ENCODE measurements at places on chromosomes 2 and 18.

DNA sequence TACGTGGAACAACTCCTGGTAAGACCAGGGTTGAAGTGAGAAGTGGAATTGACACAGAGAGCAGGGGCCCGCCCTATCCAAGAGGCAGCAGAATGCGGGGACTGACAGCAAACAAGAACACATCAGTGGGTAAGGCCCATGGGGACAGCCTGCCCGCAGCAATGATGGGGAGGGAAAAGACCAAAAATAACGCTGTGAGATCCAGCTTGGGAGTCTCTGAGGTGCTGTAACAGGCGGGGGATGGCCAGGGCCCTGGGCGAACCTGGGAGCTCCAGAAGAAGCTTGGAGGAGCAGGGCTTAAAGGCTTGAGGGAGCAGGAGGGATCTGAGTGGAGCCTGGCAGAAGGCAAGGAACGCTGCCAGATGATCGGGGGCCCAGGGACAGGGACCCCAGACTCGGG lies 173.4 kb downstream of the TMEM200C start:
- DNase-seq, result no peak

GRCh38 chr2:151649966-151650365 lies 84.3 kb downstream of the NEB start:
- DNase-seq, result no peak

GRCh38 chr2:72669121-72669520 lies 156.7 kb downstream of the EXOC6B start:
- DNase-seq, result no peak

GRCh38 chr2:202679980-202680379 lies 45.2 kb downstream of the FAM117B start:
- DNase-seq, result no peak

GRCh38 chr2:43937269-43937820 lies 58.4 kb downstream of the LRPPRC start:
- DNase-seq, result no peak

DNA sequence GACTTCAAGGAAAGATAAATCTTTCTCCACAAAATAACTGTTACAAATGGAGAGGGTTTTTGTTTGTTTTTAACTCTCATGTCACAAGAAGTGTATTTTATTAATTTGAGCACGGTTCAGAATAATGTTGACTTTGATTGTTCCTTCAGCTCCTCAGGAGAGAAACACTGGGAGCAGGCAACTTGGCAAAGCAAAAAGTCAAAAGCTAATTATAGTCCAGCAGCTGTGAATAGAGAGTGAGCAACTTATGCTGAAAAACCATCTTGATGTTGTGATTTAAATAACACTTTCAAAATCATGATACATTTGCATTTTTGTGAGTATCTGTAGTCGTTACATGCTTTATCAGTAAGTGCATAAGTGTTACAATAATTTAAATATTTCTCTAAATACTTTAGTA lies 37.5 kb upstream of the TTN start:
- no peak for DNase-seq

GRCh38 chr2:45874344-45874743 lies 222.9 kb downstream of the PRKCE start:
- DNase-seq, result no peak

- DNase-seq, result no peak
Measured at GRCh38 chr2:39781697-39782096, 2.6 kb upstream of the THUMPD2 start.

GRCh38 chr18:44830581-44830980 lies 149.9 kb downstream of the SETBP1 start:
- no peak for DNase-seq

GRCh38 chr18:36572135-36572856 lies 256.5 kb downstream of the TPGS2 start:
- no peak for DNase-seq

DNA sequence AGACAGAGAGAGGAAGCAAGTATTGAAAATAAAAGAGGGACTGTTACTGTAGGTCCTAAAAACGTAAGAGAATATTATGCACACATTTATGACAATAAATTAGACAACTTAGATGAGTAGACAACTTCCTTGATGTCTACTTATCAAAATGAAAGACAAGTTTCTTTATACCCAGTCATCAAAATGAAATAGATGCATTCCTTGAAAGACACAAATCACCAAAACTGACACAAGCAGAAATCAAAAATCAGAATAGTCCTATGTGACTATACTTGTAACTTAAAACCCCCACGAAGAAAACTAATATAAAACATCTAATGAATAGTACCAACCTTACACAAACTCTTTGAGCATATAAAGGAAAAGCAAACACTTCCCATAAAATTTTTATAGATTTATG lies 14.5 kb downstream of the RTN4 start:
- DNase-seq, result no peak

DNA sequence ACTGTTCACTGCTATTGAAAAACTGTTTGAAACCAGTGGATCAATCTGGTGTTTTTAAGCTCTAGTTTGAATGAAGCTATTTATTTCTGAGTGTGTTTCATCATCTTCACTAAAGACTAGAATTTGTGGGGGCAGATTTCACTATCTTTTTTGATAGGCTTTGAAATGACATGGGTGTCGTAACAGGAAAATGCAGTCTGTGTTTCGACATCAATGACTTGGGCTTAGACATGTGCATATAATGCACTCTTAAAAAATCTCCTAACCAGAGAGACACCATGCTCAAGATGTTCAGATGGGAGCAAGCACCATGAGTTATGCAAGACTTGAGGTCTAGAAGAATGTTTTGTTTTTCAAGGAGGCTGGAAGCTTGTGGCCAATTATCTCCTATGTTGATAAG lies 221.6 kb downstream of the GPD2 start:
- no peak for DNase-seq

GRCh38 chr2:88606371-88607030 lies 20.8 kb downstream of the EIF2AK3 start:
- no peak for DNase-seq

DNA sequence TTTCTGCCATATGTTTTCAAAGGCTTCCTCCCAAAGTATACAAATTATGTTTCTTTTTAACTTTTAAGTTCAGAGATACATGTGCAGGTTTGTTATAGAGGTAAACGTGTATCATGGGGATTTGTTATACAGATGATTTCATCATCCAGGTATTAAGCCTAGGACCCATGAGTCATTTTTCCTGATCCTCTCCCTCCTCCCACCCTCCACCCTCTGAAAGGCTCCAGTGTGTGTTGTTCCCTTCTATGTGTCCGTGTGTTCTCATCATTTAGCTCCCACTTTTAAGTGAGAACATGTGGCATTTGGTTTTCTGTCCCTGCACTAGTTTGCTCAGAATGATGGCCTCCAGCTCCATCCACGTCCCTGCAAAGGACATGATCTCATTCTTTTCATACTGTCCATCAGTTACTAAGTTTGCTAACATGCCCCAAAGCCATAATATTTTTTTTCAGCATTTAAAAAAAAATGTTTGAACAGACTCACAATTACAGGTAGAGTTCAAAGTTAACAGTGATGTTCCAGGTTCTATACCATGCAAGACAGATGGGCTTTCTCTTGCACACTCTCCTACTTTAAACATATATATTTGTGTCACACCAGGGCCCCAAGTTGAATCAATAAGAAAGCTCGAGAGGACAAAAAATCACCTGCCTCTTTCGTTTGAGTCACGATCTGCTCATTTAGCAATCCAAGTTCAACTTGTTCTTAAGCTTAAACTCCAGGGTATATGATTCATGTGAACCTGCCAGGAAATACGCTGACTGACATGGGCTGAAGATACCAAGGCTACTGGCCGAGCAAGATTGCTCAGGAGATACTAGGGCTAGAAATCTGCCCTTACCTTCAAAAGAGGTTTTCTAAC lies 77.6 kb downstream of the AP1S3 start:
- DNase-seq, result no peak

DNA sequence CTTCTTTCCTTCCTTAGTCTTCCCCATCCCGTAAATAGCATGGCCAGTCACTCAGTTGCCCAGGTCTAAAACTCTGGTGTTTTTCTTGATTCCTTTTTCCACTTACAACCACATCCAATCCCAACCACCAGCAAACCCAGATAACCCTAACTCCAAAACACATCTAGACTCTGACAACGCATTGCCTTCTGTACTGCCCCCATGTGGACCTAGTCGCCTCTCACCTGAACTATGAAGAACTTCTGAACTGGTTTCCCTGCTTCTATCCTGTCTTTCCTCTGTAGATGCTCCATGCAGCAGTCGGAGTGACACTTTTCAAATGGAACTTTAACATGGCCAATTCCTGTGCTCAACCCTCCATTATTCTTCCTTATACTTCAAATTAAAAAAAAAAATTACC lies 26.5 kb downstream of the ST6GAL2 start:
- no peak for DNase-seq

DNA sequence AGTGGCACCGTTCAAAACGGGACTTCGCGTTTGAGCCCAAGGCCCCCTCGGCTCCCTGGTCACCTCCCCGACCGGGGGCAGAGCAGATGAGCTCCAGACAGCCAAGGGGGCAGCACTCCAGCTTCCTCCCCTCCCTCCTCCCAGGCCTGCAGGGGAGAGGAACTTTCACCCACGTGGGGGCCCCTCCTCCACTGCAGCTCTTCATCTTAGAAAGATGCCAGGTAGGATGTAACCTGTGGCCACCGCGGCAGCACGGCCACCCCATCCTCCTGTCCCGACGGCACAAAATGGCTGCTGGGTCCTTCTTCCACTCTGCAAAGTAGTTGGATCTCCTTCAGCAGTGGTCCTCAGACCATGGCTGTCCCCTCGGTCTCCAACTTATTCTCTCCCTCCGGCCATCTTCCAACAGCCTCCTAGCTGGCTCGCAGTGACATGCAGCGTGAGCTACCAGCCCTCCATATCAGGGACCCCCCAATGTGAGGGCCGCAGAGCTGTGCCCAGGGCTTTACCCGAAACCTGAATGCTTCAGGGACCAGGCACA lies 94.5 kb upstream of the ID2 start:
- no peak for DNase-seq

Data from stimulated activated CD8-positive, alpha-beta memory T cell treated with anti-CD3 and anti-CD28 coated beads, Interleukin-7, amount 100 ng/mL, for 4 hours (primary cell).